Hematopoietic multipotent progenitor cell treated with erythropoietin and hydrocortisone succinate and interleukin-3 and kit ligand, for 8 days (in vitro differentiated cells): ENCODE measurements at places on chromosomes 11 and 22.

DNA sequence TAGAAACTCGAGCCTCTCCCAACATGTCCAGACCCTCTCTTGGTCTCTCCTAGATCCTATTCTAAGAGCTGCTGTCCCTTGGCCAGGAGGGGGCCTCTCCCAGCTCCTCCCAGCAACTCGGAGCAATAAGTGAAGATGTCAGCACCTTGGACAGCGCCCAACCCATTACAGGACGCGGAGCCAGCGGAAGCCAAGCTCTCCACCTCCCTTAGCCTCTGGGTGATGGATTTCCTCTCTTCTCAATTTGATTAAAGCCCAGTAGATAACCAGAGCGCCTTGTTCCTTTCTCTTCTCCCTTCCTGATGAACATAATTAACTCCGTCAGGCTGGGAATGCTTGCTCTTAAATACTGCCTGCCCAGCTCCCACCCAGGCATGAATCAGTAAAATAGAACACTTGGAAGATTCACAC lies 26.2 kb upstream of the TPBGL start:
- peak; percentile 89 for DNase-seq

DNA sequence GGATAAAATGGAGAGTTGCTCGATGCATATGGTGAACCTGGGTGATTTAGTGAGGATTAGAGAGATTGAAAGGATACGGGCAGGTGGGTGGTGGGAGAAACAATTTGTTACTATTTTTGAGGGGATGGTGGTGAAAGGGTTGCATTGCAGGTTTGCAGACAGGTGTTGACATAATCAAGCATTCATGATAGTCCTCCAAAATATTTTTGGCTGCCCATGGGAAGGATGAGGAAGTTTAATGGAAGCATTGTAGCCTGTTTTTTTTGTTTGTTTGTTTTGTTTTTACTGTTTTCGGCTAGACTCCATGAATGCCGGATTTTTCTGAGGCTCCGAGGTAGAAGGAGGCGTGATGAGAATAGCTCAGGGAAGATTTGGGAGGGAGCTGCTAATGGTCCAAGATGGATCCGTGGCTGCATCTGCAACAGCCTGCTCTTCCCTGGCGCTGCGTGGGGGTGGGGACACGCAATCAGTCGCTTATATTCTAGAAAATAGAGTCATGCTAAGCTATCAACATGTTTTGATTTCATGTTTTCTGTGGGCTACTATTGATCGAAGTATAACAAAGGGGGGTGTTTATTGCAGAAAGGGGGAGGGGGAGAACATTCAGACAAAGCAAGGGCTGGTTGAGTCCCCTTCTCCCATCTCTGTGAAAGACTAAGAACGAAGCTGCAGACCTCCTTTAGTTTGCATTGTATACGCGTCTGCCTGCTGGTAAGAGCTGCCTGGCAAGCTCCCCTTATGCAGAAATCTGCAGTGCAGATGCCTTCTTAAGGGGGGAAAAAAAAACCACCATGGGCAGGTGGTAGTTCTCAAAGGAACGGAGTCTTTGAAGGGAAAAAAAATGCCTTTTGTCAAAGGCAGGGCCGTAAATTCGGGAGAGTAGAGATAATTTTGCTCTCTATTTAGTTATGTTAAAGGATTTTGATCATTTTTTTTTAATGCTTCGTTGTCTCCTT lies 1.0 kb downstream of the RTN3 start:
- peak; percentile 42 for DNase-seq

DNA sequence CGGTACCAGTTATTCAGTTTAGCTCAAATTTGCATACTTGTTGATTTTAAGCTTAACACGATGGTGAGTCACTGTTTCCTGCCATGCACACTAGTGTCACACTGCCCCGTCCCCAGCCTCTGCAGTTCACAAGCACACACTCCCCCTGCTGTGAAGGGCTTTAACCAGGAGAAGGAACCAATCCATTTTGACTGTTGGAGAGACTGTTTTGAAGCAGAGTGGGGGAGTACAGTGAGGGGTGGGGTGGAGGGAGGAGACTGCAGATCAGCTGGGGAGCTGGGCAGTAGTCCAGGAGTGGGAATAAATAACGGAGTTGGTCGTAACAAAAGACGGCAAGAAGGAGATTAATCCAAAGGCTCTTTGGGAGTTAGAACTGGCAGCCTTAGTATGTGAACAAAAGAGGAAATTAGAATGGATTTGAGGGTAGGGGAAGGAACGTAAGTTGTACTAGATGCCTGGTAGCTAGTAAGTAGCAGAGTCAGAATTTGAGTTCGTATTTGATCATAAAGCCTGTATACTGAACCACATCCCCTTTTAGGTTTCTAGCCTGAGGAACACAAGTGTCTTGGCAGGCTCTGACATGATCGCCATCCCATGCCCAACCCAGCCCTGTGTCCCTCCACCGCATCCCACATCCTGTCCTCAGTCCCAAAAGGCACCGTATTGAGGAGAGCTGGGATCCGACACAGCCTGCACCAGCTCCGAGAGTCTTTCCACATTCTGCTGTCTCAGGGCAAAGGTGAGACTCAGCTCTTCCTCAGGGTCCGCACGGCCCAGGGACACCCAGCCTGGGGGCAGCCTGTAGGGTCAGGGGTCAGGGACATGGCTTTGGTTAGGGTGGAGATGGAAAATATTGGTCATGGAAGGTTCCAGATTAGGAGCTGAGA lies 862 bp downstream of the TPP1 start:
- DNase-seq: peak; percentile 85

DNA sequence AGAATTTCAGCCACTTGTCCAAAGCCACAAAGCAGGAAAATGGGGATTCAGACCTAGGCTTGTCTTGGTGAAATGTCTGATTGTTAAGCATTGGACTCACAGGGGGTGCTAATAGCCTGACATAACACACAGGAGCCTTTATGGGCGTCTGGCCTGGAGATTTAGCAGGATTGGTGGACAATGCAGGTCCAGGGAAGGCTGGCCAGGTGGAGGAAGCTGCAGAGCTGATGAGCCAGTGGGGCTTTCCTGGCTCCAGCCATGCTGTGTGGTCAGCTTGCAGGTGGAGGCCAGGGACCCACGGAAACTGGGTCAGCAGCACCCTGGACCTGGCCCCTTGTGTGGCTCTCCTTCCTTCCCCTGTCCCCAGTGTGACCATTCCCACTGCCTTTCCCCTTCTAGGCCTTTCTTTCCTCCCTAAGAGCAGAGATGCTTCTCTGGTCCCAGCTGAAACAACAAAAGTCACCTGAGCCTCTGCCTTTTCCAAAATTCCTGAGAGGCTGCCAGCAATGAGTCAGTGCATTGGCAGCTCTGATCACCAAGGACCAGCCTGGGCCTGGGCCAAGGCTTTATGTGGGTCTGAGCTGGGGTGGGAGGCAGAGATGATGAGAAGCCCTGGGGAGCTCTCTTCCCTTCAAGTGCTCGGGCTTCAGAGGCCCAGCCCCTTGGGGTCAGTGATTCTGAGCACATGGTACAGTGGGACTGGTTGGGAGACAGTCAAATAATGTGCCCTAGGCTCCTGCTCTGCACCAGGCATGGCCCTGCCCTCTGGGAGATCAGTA lies 85.2 kb downstream of the CCDC81 start:
- DNase-seq: no peak

GRCh38 chr11:88861618-88862017 lies 204.2 kb downstream of the GRM5 start:
- DNase-seq: no peak

- no peak for DNase-seq
These were observed 17.9 kb downstream of the TUB start for GRCh38 chr11:8098879-8099278.

DNA sequence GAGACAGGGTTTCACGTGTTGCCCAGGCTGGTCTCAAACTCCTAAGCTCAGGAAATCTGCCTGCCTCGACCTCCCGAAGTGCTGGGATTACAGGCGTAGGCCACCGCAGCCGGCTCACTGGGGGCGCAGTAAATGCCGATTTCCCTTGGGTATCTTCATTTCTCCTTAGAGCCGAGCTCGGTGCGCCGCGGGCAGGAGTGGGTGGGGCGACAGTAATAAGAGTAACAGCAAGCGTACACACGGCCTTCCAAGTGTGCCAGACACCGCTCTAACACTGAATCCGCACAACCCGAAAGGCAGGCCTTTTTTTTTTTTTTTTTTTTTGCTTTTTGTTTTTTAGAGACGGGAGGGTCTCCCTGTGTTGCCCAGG lies 500 bp upstream of the ADSL start:
- DNase-seq: peak; percentile 66

DNA sequence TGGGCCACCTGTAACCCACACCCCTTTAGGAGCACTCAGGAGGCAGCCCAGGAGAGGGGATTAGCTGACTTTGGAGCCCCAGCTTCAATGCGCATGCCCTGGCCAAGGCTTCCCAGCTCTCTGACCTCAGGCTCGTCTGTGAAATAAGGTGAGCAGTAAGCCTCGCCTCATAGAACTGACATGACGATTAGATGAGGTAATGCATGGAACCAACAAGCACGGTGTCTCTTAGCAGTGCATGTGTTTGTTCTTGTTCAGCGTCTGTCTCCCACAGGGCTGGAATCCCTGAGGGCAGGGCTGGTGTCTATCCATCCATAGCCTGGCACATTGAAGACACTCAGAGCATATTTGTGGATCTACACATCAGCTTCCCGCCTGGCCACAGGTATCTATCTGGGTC lies 415.4 kb downstream of the MN1 start:
- no peak for DNase-seq

- DNase-seq: no peak
These were observed 158.9 kb downstream of the NAV2 start for GRCh38 chr11:19871531-19871930.

- no peak for DNase-seq
These were observed 18.9 kb downstream of the FGF3 start for GRCh38 chr11:69800278-69800677.

GRCh38 chr11:57499413-57499982 lies 16.0 kb downstream of the SLC43A1 start:
- DNase-seq: peak; percentile 88

GRCh38 chr11:111718436-111718835 lies 47.8 kb downstream of the PPP2R1B start:
- no peak for DNase-seq

- DNase-seq: no peak
These were observed 50.0 kb upstream of the SYT13 start for GRCh38 chr11:45336136-45336535.

- no peak for DNase-seq
These were observed 1.8 kb upstream of the EPS8L2 start for GRCh38 chr11:704228-704674.

DNA sequence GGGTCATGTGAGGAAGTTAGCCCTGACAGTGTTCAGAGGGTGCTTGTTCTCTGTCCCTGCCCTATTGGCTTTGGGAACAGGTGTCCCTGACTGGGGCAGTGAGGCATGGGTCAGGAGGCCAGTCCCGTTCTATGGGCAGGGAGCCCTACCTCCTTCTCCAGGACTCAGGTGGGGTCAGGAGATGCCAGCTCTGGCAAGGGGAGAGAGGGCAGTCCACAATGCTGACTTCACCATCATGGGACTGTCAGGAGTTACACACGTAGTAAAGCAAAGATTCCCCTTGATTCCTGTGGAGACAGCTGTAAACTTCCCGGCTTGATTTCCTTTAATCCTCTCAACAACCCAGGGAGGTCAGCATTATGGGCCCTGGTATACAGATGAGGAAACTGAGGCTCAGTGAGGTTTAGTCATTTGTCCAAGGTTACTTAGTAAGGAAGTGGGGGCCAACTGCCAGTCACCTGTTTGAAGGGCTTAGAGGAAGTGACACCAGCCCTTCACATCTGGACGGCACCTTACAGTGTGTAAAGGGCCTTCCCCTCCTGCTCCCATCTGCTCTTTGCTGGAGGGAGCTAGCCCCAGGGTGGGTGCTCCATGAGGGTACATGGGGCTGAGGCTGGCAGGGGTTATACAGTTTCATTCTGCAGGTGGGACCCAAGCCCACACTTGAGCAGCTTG lies 11.9 kb downstream of the MICALL1 start:
- no peak for DNase-seq

DNA sequence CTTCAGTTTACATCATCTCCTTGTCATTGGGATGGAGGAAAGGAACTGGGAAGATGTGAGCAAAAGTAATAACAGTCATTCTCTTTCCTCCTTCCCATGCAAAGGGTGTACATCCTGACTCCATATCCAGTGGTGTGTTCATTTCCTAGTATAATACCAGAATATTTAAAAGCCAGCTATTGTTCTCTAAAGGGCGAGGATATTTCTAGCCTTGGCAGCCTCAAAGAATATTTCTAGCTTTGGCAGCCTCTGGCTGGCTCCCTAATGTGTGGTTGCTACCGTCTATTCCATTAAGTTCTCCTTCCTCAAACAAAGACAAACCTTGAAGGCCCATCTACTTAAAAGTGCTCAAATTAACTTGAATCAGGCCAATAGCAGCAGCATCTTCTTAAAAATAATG lies 114.0 kb downstream of the FAM76B start:
- DNase-seq: no peak

DNA sequence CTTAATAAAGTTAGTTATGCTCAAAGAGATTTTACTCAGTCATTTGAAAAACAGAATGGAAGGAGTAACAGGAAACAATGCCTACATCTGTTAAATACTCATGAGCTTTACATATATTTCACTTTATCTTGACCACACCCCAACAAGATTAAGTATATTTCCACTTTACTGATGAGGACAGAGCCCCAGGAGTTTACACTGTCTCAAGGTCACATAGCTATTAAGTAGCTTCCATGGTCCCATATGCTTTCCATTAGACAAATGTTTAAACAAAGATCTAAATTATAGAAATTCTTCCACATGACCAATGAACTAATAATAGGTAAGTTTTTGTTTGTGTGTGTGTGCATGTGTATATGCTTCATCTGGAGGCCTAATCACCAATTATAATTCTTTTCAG lies 30.2 kb downstream of the MRTFA start:
- peak; percentile 28 for DNase-seq

DNA sequence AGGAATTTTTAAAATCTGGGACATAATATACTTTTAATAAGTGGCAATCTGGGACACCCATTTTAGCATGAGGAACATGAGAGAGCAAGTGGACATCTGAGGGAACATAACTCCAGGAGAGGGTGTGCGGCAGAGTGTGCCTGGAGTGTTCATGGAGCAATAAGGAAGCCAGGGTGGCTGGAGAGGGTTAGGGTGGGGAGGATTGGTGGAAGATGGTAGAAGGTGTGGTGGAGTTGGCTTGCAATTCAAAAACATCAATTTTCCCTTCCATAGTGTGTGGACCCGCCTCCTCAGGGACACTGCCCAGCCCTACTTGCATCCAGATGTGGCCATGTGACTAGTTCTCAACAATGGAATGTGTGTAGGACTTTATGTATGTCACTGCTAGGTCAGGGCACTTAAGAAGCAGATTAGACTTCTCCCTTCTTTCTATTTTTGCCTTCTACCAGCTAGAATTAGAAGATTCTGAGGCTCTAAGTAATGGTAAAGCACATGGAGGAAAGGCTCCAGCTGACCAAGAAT lies 4.4 kb upstream of the DENND5A start:
- DNase-seq: no peak

GRCh38 chr11:131744847-131745246 lies 374.4 kb downstream of the NTM start:
- no peak for DNase-seq

DNA sequence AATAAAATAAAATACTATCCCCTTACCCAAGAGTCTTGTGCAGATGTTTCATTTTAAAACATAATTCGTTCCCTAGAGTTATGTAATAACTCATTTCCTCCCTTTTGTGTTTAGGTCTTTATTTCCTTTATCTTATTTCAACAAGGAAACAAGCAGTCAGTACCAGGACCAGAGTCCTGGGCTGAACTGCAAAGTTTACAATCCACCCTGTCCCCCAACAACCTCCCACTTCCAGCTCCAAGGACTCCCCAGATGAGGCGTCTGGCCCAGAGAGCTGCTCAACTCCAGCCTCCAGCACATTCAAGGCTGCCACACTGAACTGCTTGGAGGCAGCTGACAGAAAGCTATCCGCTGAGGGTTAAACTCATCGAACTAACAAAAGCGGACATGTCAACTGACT lies 4.5 kb downstream of the POLDIP3 start:
- no peak for DNase-seq
